ENCODE measurements at places on chromosomes 7 and 10.

DNA sequence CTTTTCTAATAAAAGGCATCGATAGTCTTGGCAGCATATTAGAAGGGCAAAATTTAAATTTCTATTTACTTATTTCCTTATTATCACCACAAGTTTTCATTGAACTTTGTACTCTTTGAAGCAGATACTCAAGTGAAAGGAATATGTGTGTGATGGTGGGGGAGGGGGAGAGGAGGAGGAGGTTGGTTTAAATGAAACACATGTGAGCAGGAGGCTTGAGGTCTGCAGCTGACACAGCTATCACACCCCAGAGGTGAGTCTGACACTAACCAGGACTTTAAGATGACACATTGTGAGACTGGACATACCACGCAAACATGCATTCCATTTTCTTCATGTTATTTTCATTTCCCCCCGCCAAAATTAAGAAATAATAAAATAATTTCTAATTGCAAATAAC is 63.3 kb downstream of the CTTNBP2 start:
- DNase-seq: no peak

- no peak for DNase-seq
Observed at GRCh38 chr7:138934861-138935260, 46.3 kb downstream of the KIAA1549 start.

DNA sequence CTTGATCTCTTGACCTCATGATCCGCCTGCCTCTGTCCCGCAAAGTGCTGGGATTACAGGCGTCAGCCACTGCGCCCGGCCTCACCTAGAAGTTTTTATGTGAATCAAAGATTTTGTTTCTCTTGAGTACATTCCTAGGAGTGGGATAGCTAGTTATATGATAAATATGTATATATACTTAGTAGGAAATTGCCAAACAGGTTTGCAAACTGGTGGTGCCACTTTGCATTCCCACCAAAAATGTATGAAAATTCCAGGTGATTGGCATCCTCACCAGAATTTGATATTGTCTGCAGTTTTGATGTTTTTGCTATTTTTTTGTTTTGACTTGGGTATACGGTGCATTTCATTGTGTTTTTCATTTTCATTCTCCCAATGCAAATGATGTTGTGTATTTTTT is 86.8 kb downstream of the NOD1 start:
- no peak for DNase-seq

GRCh38 chr7:151601521-151602305 is 82.0 kb upstream of the RHEB start:
- no peak for DNase-seq

GRCh38 chr10:98577168-98577567 is 130.4 kb upstream of the HPS1 start:
- DNase-seq: no peak

DNA sequence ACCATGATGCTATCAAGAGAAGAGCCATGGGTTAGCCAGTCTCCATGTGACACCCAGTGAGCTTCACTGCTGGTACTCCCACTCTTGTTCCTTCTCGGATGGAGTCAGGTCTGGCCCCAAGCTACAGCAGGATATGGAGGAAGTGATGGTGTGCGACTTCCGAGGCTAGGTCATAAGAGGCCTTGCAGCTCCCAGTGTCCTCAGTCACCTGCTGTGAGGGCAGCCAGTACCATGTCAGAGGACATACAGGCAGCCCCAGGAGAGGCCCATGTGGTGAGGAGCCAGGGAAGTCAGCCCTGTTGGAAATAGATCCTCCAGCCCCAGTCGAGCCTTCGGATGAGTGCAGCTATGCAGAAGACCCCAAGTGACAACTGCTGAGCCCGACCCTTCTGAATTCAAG is 237.0 kb downstream of the EBF3 start:
- no peak for DNase-seq

GRCh38 chr7:118844748-118845147 is 620.2 kb downstream of the ANKRD7 start:
- no peak for DNase-seq

DNA sequence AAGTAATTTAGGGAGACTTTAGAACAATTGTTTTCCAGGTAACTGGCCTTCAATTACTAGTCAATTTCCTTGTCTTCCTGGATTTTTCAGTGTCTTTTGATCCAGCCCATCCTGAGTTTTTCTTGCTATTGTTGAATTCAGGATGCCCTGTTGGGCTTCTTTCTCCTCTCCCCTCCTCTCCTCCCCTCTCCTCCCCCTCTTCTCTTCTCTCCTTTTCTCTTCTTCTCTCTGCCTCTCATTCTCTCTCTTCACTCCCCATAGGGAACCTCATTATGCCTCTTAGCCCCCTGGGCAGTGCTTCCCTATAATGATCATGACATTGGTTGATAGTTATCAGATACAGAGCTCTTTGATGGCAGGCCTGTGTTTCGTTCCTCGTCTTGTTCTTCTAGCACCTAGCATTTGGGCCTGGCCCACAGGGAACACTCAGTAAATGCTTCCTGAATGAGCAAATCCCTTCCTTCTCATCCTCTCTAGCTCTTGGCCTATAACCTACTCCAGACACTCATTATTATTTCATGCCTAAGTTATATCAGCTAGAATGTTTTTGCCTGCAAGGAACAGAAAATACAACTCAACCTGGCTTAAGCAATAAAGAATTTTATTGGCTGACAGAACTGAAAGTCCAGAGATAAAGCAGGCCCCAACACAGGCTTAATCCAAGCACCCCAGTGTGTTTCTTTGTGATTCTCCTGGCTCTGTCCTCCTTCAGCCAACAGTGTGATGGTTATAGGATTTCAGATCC is 56.8 kb downstream of the CACNB2 start:
- no peak for DNase-seq

- DNase-seq: no peak
Observed at GRCh38 chr7:114791771-114792170, 130.1 kb upstream of the MDFIC start.

Measured in HCT116 (cell line).